T-cell (primary cell): ENCODE measurements at places on chromosomes 16 and 17. TPM values are rescaled to one million over a fixed set of nuclear protein-coding genes. Genes with fewer than 3 reads are reported as not detected.

DNA sequence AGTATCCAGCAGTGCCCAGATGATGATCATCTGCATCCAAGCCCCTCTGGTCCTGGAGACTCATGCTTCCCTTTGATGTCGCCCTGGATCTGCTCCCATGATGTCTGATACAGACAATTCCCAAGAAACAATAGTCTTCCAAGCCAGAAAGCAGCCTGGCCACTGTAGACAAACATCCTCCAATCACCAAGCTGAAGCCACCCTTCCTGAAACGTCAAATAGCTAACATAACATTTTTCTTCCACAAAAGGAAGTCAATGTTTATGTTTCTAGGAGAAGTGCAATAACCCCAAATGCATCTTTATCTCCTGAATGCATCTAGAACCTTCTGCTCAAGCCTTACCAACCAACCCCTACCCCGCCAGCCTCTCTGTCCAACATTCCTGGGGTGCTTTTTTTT lies 1.2 kb upstream of the DPEP2 start:
- no peaks in the 10 kb centered on the region for H3K27me3 ChIP-seq
- H3K27ac ChIP-seq: peak overlapping the region; percentile 72
- no peaks in the 10 kb centered on the region for H3K36me3 ChIP-seq
- DNase-seq: no peak
- peak overlapping the region; percentile 25 for H3K4me3 ChIP-seq

- no peak overlapping the region for H3K4me3 ChIP-seq
- no peaks in the 10 kb centered on the region for H3K27me3 ChIP-seq
- DNase-seq: no peak
- no peak overlapping the region for H3K27ac ChIP-seq
- H3K36me3 ChIP-seq: peaks cover 48% of the 10 kb centered on the region
- H3K4me1 ChIP-seq: no peaks in the 10 kb centered on the region
These were observed 11.3 kb downstream of the USB1 start for GRCh38 chr16:58012481-58012880.

DNA sequence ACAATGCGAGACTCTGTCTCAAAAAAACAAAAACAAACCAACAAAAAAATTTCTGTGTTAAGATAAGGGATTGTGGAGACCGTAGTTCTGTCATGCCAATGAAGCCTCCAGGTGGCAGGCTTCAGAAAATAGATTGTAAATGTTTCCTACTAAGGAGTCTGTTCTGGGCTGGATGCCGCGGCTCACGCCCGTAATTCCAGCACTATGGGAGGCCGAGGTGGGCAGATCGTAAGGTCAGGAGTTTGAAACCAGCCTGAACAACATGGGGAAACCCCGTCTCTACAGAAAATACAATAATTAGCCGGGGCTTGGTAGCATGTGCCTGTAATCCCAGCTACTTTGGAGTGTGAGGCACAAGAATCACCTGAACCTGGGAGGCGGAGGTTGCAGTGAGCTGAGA lies 4.4 kb upstream of the SNX29 start:
- no peaks in the 10 kb centered on the region for H3K27me3 ChIP-seq
- H3K36me3 ChIP-seq: no peaks in the 10 kb centered on the region
- DNase-seq: no peak
- no peak overlapping the region for H3K27ac ChIP-seq

GRCh38 chr16:7088711-7089110 lies 243.9 kb upstream of the RBFOX1 start:
- no peaks in the 10 kb centered on the region for H3K27me3 ChIP-seq
- H3K4me1 ChIP-seq: no peaks in the 10 kb centered on the region
- no peak for DNase-seq
- no peak overlapping the region for H3K27ac ChIP-seq
- no peak overlapping the region for H3K4me3 ChIP-seq
- no peaks in the 10 kb centered on the region for H3K36me3 ChIP-seq

- peak overlapping the region; percentile 64 for H3K27ac ChIP-seq
- H3K27me3 ChIP-seq: no peaks in the 10 kb centered on the region
- peaks cover 9% of the 10 kb centered on the region for H3K4me1 ChIP-seq
- no peak for DNase-seq
These were observed 120.7 kb downstream of the STXBP4 start for GRCh38 chr17:55089256-55089655.

DNA sequence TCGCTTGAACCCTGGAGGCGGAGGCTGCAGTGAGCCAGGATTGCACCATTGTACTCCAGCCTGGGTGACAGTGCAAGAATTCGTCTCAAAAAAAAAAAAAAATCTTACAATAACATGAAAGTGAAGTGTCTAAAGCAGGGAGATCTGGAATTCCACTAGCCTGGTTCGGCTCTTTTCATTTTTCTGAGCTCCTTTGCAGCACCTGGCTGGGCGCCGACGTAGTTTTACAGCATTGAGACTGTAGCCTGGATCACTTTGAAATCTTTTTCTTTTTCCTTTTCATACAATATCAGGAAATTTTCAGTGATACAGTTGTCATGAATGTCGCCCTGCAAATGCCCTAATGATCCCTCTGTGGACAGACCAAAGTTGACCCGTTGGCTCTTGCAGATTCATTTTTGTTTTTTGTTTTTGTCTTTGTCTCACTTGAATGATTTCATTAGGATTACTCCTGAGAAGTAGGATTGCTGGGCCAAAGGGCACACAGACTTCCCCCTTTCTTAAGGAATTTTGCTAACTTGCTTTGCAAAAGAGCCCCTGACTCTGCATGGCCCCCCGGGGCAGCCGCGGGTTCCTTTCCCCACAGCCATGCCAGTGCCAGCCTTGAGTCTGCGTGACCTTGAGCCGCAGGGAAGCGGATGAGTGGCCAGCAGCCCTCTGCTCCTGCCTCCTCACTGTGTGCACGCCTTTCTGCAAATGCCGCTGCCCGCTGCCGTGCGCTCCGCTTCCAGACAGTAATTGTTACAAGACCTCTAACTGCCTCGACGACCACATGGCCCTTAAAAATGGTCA lies 28.0 kb downstream of the CRISPLD2 start:
- peaks cover 2% of the 10 kb centered on the region for H3K4me1 ChIP-seq
- H3K4me3 ChIP-seq: no peak overlapping the region
- H3K36me3 ChIP-seq: no peaks in the 10 kb centered on the region
- no peak for DNase-seq

The TMC7 gene
- not detected for total RNA-seq

DNA sequence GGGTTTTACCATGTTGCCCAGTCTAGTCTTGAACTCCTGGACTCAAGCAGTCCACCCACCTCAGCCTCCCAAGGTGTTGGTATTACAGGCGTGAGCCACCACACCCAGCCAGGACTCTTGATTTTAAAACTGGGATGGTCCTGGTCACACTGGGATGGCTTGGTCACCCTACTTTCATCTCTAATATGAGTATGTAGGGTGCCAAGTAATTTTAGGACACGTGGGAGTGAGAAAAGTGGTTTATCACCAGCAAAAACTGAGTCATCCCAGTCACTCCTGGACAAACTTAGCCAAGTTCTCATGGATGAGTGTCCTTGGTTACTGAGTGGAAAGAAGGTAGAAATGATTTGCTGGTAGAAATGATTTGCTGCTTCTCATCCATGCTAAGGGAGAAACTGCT lies 9.9 kb downstream of the CLEC19A start:
- H3K4me3 ChIP-seq: no peak overlapping the region
- peaks cover 9% of the 10 kb centered on the region for H3K27me3 ChIP-seq
- H3K4me1 ChIP-seq: no peaks in the 10 kb centered on the region

The HEATR9 gene
- 4.1 TPM for total RNA-seq

- peaks cover 9% of the 10 kb centered on the region for H3K36me3 ChIP-seq
- H3K27me3 ChIP-seq: no peaks in the 10 kb centered on the region
- peak within 1 kb of the TSS; percentile 20 for H3K27ac ChIP-seq
- H3K4me3 ChIP-seq: peak within 1 kb of the TSS; percentile 77
These were observed at the start of gene PLA2G15 for GRCh38 chr16:68244903-68245853. PLA2G15 (plus strand) TSS chr16:68245373; CDS start chr16:68245427, 54 bp downstream.

The CCL13 gene
- not detected for total RNA-seq

DNA sequence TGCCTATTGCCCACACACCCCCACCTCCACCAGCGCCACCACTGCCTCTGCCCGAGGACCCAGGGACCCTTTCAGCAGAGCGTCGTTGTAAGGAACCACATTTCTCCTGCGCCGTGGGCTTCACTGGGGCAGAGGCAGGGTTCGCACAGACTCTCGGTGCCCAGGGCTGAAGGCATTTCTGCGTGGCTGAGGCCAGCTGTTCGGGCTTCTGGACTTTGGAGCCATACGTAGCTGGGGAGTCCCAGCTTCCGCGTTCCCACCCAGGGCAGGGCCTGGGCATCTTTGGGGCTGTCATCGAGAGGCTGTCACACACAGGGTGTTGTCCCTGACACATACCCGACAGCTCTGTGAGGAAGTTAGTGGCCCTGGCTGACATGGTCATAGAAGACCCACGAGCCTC lies 16.0 kb upstream of the SMIM5 start:
- H3K27me3 ChIP-seq: peaks cover 21% of the 10 kb centered on the region
- H3K27ac ChIP-seq: no peak overlapping the region
- H3K4me3 ChIP-seq: no peak overlapping the region
- H3K4me1 ChIP-seq: no peaks in the 10 kb centered on the region
- DNase-seq: no peak

- DNase-seq: no peak
- H3K4me3 ChIP-seq: no peak overlapping the region
- no peak overlapping the region for H3K27ac ChIP-seq
- no peaks in the 10 kb centered on the region for H3K27me3 ChIP-seq
- no peaks in the 10 kb centered on the region for H3K36me3 ChIP-seq
- no peaks in the 10 kb centered on the region for H3K4me1 ChIP-seq
These were observed 83.4 kb downstream of the ZDHHC7 start for GRCh38 chr16:84927621-84928591.

The SERPINF2 gene
- total RNA-seq: 2.9 TPM
